ENCODE measurements at places on chromosomes 2 and 18.

GRCh38 chr18:13318731-13319501 is 100.4 kb downstream of the LDLRAD4 start:
- no peak for DNase-seq

- no peak for DNase-seq
Observed at GRCh38 chr18:3305933-3306332, 44.0 kb downstream of the MYL12B start.

DNA sequence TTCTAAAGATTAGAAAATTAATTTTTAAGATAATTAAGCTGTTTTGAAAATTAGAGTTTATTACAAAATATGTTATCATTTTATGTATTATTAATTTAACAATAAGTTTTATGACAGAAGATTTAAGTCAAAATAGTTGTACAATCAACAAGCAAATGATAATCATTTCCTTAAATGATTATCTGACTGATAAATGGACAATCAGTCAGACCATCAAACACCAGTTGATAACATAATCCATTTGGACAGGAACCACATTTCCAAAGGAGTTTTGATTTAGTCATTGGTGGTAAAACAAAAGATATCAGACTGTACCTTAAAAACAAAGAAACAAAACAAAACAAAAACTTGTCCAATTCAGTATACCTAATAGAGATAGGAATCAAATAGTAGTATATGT is 1.9 kb downstream of the TFPI start:
- DNase-seq, result no peak

GRCh38 chr2:174717273-174717672 is 47.0 kb downstream of the CHRNA1 start:
- no peak for DNase-seq

- peak; percentile 61 for DNase-seq
Observed at GRCh38 chr2:47008381-47009252, 93.0 kb upstream of the MCFD2 start.

GRCh38 chr2:72996117-72996502 is 75.4 kb downstream of the SFXN5 start:
- DNase-seq, result no peak

GRCh38 chr2:54545702-54546450 is 89.7 kb downstream of the SPTBN1 start:
- DNase-seq, result no peak

DNA sequence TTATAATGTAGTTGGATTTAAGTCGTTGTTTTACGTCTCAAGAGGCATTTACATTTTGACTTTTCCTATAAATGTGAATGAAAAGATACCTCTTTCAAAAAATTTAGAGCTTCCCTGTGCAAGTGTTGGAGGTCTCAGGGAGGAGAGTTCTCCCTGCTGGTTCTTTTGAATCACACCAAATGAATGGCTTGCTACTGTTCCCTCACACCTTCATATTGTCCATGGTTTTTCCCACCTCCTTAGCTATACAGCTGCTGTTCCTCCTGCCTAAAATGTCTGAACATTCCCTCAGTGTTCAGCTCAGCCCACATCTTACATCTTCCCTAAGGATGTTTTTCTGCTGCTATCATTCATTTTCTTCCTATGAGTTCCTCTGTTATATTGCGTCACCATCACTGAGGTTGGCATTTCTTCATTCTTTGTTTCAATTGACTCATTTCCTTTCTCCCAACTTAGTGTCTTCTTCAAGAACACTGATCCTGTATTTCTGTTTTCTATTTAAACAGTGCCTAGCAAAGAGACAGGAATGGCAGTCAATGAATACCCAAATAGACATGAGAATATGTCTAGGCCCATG is 46.0 kb downstream of the COX7A2L start:
- no peak for DNase-seq

- DNase-seq, result no peak
Observed at GRCh38 chr2:68762665-68763064, 28.1 kb downstream of the ARHGAP25 start.

GRCh38 chr18:51137026-51137729 is 60.3 kb downstream of the MEX3C start:
- no peak for DNase-seq

GRCh38 chr2:29844713-29845326 is 76.6 kb downstream of the ALK start:
- no peak for DNase-seq

GRCh38 chr2:236063994-236064393 is 104.2 kb downstream of the GBX2 start:
- no peak for DNase-seq

DNA sequence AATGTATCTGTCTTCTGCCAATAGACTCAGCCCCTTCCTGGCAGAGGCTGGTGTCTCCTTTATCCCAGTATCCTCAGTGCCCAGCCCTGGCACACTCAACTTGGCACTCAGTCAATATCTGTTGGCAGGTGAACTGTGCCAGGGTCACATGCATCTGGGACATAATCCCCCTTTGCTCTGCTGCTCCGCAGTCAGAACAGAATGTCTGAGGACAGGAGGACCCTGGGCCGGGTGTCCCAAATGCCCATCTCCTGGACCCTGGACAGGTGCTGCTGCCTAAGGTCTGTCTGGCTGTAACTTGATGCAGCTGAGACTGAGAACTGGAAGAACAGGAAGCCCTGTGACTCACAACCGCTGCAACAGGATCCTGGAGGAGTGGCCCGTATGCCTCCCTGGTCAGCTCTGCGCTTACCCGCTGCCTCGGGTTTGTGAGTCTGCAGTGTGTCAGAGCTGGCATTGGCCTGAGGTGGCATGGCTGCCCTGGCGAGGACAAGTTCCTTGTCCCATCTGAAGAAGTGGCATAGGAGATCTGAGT is 11.4 kb downstream of the HK2 start:
- DNase-seq, result no peak

DNA sequence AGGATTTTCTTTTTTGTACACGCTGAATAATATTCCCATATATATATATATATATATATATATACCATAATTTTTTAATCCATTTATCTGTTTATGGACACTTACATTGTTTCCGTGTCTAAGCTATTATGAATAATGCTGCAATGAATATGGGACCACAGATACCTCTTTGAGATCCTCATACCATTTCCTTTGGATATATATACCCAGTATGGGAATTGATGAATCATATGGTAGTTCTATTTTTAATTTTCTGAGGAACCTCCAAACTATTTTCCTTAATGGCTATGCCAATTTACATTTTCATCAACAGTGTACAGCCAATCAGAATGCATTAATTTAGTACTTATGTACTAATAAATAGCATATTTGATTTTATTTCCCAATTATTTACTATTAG is 53.1 kb downstream of the MERTK start:
- no peak for DNase-seq

DNA sequence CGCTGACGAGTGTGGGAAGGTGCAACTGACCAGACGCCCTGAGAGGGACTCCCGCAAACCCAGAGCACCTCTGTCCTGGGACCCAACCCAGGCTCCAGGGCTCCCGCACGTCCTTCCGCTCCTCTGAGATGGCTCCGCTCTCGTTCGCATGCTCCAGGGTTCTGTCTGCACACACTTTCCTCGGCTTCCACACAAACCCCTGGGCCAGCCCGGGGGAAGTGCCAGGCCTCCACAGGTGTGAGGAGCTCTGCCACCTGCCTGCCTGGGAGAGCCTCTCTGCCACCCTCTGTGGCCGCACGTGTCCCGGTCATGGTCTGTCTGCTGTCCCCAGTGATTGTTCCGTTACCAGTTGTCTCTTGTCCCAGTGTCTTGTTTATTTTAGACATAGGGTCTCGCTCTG is 222.9 kb downstream of the HDAC4 start:
- DNase-seq, result no peak

GRCh38 chr2:83191316-83191715 is 1267.8 kb downstream of the SUCLG1 start:
- DNase-seq, result no peak
